ENCODE measurements at places on chromosomes 1 and 21.

DNA sequence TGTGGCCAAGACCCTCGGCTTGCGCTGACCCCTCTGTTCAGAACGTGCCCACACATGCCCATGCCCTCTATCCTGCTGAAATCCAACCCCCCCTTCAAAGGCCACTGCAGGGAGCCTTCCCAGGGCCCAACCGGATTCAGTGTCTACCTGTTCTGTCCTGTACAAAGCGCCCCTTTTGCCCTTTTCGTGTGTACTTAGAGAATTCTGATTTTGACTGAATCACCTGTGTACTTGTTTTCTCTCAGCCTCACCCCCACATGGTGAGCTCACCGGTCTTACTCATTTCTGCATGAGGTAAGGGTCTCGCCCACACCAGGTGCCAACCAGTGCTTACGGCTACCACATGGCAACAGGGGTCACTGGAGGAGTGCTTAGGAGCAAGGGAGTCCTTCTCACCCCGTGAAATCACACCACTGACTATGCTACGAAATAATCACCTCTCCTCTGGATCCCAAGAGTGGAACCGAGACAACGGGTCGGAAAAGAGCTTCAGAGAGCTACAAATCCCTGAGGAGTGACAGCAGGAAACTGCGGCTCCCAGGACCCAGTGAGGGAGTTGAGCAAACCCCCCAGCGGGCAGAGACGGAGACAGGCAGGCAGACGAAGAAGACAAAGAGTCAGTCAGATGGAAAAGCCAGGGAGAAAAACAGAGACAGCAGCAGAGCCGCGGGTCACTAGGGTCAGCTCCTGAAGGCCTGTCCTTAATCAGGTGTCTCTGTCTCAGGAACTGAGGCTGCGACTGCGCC is 2.1 kb upstream of the S100A2 start:
- DNase-seq: no peak

DNA sequence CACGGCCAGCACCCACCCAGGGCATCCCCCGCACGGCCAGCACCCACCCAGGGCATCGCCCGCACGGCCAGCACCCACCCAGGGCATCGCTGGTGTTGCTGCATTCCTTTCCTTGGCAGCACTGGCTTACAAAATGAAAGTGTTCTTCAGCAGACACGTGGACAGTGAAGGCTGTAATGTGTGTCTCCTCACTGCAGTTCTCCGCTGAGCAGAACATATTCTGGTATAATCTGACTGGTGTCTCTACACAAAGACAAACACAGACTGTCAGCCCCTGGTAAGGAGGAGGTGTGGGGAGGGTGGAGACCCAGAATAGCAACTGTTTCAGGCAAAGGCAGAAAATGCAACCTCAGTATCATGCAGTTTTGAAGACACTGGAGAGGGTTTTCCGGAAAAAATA is 7.3 kb downstream of the LYPD8 start:
- DNase-seq: no peak

DNA sequence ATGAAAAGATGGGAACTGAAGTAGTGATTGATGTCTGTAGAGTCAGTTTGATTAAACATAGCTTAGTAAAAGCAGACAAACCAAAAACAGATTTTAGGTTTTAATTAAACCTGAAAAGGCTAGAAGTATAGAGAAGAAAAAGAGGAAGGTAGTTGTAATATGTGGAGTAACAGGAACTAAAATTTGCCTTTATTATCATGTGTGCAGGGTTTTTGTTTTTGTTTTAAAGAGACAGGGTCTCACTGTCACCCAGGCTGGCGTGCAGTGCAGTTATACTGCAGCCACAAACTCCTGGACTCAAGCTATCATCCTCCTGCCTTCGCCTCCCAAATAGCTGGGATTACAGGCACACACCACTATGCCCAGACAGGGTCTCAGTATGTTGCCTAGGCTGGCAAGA is 6.0 kb downstream of the TOR1AIP1 start:
- no peak for DNase-seq

DNA sequence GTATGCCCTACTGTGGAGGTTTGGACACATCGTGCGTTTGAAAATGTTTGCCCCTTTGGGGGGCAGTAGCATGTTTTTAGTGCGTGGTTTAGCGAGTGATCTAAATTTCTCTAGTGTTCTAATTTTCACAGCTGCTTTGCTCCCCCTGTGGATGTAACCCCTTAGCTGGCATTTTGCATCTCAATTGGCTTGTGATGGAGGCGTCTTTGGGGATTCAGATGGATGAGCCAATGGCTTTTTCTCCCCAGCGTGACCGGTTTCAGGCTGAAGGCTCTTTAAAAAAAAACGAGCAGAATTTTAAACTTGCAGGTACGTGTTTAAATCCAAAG is 836 bp downstream of the CDC7 start:
- DNase-seq: no peak

DNA sequence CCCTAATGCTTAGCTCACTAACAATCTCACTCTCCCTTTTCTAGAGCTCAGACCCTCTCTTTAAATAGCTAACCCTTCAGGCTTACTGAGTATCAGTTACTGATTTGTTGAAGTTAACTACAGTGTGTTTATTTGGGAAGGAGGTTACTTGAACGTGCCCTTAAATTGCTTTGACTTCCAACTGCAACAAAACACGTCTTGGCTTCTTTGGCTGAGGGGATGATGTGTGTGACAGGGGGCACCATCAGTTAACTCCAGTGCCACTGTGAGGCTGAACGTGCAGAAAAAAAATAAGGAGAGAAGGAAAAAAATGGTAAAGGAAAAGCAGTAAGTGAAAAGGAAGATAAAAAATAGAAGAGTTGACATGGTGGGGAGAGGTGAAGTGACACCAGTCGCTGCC is 75.1 kb upstream of the NRIP1 start:
- no peak for DNase-seq

GRCh38 chr1:36555041-36555440 is 72.3 kb upstream of the CSF3R start:
- DNase-seq: no peak

DNA sequence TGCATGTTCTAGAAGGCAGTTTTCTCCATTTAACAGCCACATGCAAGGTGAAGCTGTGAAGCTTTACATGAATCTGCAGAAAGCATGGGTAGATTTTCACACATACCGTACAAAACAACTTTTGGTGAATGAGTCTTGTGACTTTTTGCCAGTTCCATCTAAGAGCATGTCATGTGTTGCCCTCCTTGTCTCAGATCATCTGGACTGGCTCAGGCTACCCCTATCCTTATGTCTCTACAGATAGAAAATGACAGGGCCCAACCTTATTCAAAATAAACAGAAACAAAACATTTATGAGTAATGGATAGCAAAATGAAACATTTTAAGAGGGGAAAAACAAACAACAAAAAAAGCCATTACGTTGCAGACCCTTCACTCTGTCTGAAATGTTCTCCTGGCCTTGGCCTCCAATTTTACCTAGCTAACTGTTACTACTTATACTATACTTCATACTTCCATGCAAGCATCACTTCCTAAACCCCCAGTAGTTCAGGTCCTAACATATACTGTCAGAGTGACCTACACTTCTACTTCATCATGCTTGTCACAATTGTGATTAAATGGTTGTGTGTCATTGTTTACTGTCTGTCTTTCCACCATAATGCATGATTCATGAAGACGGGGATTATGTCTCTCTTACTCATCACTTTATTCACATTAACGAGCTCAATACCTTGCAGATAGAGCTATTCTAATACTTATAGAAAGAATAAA is 39.0 kb downstream of the LRRC8C start:
- no peak for DNase-seq

- no peak for DNase-seq
These were observed 385.1 kb upstream of the USP24 start for GRCh38 chr1:55600242-55600641.

All from activated CD8-positive, alpha-beta memory T cell treated with anti-CD3 and anti-CD28 coated beads for 4 hours (primary cell).